ENCODE measurements at places on chromosomes 5 and 9.

DNA sequence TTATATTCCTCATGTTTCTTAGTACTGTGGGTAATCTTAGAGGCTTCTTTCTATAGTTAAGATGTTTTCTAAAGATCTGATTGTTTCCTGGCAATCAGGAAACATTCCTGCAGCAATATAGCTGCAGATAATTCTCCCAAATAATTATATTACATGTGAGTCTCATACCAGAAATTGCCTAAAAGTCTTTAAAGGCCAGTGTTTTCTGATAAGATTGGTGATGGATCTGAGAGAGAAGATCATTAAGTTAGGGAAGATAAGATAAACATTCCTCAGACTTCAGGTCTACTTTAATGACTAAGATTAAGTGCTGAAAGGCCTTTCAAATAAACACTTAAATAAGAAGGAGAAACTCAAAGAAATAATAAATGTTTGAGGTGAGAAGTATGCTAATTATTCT, 107.7 kb upstream of the DAB2 start:
- DNase-seq = no peak

DNA sequence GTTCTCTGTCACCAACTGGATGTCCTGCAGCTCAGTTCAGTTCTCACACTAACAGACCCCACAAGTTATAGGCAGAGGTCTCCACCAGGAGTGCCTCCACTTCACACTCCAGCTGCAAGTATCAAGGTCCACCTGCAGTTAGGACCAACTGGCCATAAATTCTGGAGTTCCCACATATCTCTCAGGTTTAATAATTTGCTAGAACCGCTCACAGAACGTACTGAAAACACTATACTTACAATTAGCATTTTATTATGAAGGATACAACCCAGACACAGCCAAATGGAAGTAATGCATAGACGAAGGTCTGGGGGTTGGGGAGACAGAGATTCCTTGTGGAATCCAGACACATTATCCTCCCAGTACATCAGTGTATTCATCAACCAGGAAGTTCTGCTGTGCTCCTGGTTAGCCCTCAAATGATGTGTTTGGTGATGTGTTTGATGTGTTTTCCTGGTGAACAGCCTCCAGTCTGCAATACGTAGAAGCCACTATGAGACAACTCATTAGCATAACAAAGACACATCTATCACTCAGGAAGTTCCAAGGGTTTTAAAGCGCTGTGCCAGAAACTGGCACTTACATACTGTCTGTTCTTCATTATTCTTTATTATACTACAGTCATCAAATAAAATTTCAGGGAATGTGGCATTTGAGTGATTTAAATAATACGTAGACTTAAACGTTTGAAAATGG, 25.4 kb downstream of the OGN start:
- no peak for DNase-seq

- no peak for DNase-seq
These were observed 31.7 kb downstream of the TMEM174 start for GRCh38 chr5:73204733-73205132.

DNA sequence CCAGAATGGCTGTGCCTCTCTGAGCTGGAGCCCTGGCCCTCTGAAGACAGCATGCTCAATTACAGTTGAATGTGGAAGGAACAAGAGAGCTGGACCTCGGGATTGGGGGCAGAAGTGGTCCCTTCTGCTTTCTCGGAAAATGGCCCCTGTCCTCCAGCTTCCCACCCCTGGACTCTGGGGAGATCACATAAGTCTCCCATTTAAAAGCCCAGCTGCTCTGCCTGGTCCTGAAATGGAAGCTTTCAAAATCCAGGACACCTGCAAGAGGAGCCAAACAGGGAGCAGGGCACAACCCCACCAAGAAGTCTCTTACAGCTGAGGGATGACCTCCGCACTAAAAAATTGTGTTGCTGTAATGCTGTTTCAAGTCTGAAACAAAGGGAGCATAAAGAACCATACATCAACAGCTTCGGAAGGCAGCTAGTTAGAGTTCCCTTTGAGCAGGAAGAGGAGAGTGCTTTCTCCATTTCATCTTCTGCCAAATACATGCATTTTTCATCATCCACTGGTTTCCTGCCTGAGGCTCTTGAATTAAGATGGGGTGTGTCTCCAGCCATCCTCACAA, 48.2 kb downstream of the TGFBI start:
- DNase-seq = no peak

- no peak for DNase-seq
These were observed 396.7 kb downstream of the KCTD16 start for GRCh38 chr5:144567421-144567780.

DNA sequence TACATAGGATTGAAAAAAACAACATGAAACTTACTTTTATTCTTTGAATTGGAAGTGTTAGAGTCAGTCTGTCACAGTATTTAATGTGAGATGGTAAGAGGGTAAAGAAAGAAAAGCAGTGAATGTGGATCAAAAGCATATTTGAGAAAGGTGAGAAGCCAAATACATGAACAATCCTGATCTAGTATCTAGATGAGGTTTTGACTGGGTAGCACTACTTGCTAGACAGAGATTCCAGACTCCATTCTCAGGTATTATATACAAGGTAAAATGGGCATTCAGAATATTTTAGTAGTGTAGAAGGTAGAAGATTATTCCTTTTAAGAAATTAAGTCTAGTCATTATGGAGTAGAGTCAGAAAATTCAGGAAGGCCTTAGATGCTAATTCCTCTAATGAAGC, 62.2 kb downstream of the SLC38A9 start:
- no peak for DNase-seq

DNA sequence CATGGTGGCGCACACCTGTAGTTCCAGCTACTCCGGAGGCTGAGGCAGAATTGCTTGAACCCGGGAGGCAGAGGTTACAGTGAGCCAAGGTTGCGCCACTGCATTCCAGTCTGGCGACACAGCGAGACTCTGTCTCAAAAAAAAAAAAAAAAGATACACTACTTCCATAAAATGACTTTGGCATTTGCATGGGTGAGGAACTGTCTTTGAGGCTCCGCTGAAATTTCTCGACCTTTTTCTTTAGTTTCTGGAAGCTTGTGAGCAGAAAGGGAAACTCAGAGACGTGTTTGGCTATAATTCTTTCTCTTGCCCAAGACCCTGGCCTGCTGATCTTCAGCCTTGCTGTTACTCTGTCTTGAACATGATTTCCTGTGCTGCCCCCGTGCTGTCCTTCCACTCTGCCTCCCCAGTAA, 37.3 kb downstream of the SPIN1 start:
- no peak for DNase-seq

DNA sequence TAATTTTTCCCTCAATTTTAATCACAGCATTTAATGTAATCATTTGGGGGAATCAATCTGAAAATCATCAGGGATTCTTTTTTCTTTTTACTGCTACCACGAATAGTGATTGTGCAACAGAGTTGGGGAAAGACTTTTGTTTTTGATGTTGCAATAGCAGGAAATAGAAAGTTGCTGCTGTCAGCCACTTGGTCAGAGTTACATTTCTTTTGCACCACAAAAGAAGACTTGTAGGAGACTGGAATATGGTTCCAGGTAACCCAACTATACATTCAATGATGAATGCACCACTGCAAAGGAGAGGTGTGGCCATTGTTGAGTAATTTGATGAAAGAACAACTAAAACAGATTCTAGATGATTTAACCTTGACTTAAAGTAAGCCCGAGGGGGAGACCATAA, 46.3 kb upstream of the PALM2AKAP2 start:
- DNase-seq = no peak

GRCh38 chr5:10352430-10353240, 860 bp upstream of the MARCHF6 start:
- no peak for DNase-seq

GRCh38 chr5:137688210-137688840, 47.6 kb downstream of the KLHL3 start:
- no peak for DNase-seq

DNA sequence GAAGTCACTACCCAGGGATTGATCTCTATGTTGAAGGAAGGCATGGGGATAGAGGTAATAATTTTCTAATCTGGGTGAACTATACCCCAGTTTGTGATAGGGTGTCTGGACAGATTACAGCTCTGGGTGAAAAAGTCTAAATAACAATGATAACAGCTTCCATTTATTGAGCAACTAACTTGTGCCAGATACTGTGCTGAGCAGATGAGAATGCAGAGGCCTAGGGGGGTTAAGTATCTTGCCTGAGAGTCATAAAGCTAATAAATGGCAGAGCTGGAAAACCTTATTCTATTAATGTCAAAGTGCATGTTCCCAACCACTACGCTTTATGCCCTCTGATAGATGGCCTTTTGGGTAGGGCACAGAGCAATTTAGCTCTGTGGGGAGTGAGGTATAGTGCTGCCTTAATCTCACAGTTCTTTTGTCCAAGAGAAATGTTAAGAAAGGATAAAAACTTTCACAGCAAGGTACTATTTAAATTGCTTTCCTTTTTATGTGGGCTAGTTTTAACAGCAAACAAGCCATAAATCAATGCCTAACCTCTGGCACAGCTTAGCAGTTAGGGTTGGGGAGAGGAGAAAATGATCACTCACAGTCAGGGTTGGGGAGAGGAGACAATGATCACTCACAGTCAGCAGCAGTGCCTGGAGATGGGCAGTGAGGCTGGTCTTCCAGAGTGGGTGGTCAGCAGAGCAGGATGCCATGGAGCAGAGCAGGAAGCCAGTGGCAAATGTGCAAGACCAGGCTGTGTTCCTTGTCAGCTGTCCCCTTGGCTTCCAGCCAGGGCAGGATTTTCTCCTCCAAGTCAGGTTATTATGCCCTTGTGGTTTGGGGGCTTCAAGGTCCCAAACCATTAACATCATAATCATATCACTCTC, 187.0 kb downstream of the CARTPT start:
- DNase-seq = no peak

GRCh38 chr5:99449786-99450185, 521.0 kb upstream of the CHD1 start:
- DNase-seq = no peak

- DNase-seq = no peak
These were observed 295.3 kb upstream of the TNC start for GRCh38 chr9:115413304-115413703.
